ENCODE measurements at places on chromosomes 11 and 22.

DNA sequence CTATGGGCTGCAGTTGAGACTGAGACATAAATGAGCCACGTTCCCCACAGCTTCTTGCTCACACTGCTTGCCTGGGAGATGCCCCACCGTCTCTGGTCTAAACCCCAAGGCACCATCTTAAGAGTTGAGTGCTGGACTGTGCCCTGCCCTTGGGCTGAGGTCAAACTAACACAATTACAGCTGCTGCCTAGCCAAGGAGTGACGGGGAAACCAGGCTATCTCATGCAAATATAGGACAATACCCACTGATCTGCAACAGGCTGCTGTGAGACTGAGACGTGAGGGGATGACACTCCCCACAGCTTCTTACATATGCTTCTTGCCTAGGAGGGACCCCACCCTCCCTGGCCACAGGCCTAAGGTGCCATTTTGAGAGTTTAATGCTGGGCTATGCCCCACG is 7.8 kb upstream of the MS4A8 start:
- no peak for DNase-seq

- DNase-seq: no peak
Observed at GRCh38 chr22:50161508-50162390, 8.8 kb upstream of the PANX2 start.

GRCh38 chr22:26342745-26343410 is 86.2 kb upstream of the ASPHD2 start:
- DNase-seq: no peak

- DNase-seq: no peak
Observed at GRCh38 chr11:60281485-60281884, 1.0 kb downstream of the MS4A4A start.

- DNase-seq: no peak
Observed at GRCh38 chr11:57653163-57653562, 3.5 kb upstream of the YPEL4 start.

GRCh38 chr11:70397983-70398833 is at the start of gene CTTN:
Gene CTTN (plus strand): TSS chr11:70398529. CDS start chr11:70407298, 8,769 bp downstream.
- DNase-seq: peak; percentile 57

GRCh38 chr11:1568441-1568911 is 3.6 kb downstream of the DUSP8 start:
- DNase-seq: peak; percentile 66

DNA sequence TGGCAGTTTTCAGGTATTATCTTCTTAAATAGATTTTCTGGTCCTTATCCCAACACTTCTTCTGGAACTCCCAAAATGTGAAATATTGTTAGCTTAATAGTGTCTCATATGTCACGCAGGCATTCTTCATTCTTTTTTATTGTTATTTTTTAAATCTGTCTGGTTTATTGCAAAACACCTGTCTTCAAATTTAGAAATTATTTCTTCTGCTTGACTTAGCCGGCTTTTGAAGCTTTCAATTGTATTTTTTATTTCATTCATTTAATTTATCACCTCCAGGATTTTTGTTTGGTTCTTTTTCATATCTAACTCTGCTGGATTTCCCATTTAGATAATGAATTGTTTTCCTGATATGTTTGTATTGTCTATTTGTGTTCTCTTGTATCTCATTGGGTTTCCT is 49.9 kb downstream of the KCNQ1OT1 start:
- DNase-seq: no peak

GRCh38 chr11:131748151-131749050 is 378.0 kb downstream of the NTM start:
- DNase-seq: peak; percentile 52

- no peak for DNase-seq
Observed at GRCh38 chr11:88680806-88681205, 343.3 kb upstream of the CTSC start.

DNA sequence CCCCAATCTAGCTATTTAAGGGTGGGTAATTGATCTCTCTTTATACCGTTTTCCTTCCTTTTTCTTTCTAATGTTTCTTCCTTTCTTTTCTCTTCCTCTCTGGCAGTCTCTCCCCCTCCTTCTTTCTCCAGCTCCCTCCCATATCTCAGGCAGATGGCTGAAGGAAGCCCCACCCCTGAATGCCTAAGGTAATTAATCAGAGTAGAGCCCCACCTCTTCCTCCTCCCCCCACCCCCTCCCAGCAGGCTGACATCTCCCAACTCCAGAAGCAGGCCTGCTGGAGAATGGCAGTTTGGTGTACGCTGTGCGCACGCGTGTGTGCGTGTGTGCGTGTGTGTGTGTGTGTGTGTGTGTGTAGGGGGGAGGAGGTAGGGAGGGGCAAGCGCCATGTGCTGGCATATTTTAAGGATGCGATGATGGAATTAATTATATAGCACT is 122.6 kb downstream of the APOL5 start:
- peak; percentile 54 for DNase-seq

GRCh38 chr11:32573228-32573627 is 10.4 kb upstream of the EIF3M start:
- DNase-seq: no peak

DNA sequence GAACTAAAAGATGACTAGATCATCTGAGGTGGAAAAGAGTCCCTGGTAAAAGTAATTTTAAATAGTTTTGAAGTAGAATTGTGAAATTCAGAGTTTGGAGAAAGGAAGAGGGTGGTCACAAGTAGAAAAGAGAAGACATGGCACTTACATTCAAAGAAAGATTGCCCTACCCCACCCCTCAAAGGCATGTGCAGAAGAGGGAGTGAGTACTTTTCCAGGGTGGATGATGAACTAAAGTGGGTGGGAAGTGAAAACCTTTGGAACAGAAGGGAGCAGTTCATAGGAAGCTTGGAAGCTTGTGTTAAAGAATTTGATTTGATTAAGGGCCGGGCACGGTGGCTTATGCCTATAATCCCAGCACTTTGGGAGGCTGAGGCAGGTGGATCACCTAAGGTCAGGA is 23.6 kb downstream of the SREBF2 start:
- no peak for DNase-seq

- no peak for DNase-seq
Observed at GRCh38 chr11:75380716-75381420, 18.4 kb upstream of the RPS3 start.

- DNase-seq: no peak
Observed at GRCh38 chr11:34727228-34727737, 106.4 kb downstream of the EHF start.

DNA sequence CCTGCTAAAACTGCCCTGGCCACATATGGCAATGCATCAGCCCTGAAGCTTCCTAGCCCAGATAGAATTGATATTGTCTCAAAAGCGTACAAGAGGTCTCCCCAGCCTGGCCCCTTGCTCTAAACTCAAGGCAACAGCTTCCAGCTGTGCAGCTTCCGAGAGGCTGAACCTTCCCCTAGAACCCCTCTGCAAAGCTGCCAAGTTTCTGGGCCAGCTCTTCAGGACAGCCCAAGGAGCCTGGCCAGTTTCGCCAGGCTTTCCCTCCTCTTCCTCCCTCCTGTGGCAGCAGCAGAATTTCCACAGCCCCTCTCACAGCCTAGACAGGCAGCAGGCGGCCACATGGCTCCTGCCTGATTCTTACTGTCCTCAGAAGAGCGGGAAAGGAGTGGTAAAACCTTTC is 34.5 kb downstream of the NUMA1 start:
- no peak for DNase-seq

GRCh38 chr22:20798218-20798617 is 24.3 kb downstream of the SERPIND1 start:
- no peak for DNase-seq

GRCh38 chr11:67645521-67646461 is 4.7 kb downstream of the ACY3 start:
- no peak for DNase-seq

DNA sequence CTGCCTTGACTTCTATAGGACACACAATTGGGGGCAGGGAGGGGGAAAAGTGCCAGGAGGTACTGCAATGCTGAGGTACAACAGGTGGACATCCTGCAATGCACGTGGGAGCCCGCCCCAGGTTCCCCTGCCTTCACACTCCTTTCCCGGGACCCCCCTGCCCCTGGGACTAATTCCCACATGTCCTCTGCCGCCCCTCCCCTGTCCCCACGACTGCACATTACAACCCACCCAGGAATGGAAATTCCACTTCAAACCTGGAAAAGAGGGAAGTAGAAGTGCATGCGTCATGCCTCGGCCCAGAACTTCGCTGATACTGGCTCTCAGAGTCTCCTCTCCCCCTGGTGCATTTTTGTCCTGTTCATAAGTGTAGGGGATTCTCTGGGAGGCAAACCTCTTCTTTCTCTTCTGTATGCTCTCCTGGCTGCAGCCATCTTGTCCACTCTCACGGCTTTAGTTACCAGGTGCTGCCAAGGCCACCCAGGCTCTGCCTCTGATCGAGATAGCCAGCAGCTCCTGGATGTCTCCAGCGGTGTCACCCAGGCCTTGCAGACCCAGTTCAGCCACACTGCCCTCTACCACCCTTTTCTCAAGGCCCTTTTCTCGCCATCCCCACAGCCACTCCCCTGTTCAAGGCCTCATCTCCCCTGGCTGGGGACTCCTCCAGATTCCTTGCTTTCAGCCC is 43.7 kb downstream of the GDPD5 start:
- DNase-seq: no peak

- no peak for DNase-seq
Observed at GRCh38 chr11:65611028-65611757, 2.8 kb downstream of the MAP3K11 start.

GRCh38 chr22:42284202-42284591 is 13.7 kb upstream of the TCF20 start:
- DNase-seq: no peak

- DNase-seq: no peak
Observed at GRCh38 chr11:1041471-1041870, 5.0 kb upstream of the MUC6 start.

GRCh38 chr22:45053571-45053970 is 43.8 kb upstream of the PHF21B start:
- no peak for DNase-seq

Data from NCI-H1417 treated with DMSO at 0.1 percent for 48 hours (cell line).